ENCODE measurements at places on chromosomes 12 and 14.

DNA sequence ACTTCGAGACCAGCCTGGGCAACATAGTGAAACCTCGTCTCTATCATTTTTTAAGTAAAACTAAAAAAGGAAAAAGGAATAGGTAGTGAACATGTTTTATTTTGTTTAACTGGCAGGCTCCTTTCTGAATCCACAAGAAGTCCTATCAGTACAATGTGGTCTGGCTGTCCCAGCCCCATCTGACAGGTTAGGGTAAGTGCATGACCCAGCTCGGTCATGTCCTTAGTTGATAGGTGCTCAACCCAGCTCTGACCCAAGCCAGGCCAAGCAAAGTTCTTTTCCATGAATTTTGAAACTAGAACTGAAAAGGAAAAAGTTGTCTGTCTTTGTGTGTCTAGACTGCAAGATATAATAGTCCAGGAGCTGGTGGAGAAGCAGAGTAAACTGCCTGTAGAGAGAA is 4.7 kb upstream of the NRDE2 start:
- no peak for DNase-seq

DNA sequence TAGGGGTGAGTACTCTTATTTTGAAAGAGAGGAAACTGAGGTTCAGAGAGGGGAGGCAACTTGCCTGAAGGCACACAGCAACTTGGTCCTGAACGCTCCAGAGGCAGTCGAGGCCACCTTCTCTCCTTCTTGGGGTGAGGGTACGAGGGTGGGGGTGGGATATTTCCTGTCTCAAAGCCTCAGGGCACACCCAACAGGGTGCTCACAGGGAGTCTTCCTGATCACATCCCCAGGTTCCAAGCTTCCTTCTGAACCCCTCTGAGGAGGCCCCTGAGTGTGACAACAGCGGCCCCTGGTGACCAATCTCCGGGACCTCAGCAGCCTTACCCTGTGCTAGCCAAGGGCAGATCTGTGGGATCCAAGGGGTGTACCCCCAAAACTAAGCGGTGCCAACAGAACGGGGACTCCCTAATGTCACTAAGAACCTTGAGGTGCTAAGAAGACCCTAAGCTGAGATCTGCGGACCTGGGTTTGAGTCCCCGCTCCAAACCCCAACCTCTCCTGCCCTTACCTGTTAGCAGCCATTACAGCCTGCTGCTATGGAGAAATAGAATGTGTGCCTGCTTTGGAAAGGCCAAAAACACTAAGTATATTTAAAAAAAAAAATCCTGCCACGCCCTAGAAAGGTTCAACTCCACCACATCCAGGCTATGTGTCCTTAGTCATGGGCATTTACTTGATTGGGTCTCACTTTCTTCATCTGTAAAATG is 57.9 kb downstream of the TRPV4 start:
- peak; percentile 51 for DNase-seq

DNA sequence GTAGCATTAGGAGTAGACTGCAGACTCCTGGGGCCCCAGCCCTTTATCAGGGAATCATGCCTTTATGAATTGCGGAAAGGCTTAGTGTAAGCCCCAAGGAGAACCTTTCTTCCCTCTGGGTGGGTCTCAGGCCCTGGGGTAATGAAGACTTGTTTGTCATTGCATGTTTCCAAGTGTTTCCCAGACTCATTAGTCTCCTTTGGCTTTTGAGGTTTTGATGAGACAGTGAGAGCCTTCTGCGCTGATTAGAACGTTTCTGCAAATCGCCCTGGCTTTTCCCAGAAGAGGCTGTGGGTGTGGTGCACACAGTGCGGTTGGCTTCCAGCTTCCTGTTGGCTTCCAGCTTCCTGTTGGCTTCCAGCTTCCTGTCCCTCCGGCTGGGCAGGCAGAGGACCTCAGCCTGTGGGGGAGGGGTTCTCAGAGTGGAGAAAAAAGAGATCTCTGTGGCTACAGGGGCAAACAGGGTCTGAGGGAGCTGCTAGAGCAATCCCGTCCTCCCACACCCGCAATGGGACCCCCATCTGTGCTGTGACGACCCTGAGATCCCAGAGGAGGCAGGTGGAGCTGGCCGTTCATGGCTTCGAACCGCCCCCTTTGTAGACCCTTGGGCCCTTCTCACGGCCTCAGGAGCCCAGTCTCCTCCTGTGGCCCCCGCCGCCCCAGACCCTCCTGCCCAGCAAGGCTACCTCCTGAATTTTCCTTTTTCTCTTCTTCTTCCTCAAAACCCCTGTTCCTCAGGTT is 42.1 kb downstream of the GPR68 start:
- no peak for DNase-seq

DNA sequence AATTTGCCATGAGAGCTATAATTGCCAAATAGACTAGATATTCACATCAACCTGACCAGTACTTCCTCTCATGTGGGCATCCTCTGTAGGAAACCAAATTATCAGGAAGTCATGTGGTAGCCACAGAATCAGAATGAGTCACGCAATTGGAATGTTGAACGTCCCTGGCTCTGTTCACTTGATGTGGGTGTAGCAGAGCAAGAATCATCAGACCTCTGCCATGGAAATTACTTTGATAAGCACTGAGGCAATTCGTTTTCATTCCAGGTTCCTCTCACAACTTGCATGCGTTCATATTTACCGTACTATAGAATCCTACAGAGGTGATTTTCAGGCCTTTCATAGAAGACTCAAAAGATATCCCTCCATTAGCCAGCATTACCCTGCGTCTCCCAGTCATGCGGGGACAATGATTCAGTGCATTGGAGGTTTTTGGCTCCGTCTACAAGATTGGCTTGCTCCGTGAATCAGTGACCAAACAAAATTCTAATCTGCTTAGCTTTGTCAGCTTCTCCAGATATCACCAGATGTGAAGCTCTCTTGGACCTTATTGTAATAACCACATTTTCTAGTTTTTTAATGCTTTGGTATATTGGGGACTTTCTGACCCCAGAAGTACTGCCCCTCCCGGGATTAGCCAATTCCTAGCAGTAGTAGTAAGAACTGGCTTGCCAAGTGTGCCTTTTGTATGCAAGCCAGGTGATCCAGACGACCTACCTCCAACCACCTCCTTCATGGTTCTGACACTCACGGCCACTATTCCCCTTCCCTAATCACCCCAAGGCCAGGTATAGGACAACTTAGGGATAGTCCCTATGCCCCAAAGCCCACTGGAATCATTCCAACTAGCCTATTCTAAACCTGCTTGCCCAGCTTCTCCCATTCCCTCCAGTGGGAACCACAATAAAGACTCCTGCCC is 133.4 kb downstream of the KICS2 start:
- no peak for DNase-seq

- no peak for DNase-seq
Measured at GRCh38 chr14:64518229-64518628, 13.7 kb downstream of the ZBTB1 start.

GRCh38 chr14:89575386-89576061 is 158.5 kb upstream of the FOXN3 start:
- DNase-seq, result no peak

DNA sequence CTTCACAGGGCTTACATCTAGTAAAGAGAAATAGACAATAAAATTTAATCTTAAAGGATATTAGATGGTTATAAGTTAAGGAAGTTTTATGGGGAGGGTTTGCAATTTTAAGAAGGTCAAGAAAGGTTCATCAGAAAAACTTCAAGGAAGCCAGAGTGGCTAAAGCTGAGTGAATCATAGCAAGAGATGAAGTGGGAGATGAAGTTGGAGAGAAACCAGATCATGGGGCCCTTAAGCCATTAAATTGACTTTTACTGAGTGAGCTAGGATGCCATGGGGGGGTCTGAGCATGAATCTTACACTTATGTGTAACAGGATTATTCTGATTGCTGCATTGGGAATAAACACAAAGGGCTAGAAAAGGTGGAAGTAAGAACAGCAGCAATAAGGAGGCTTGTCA is 189.2 kb downstream of the LRIG3 start:
- DNase-seq, result no peak

DNA sequence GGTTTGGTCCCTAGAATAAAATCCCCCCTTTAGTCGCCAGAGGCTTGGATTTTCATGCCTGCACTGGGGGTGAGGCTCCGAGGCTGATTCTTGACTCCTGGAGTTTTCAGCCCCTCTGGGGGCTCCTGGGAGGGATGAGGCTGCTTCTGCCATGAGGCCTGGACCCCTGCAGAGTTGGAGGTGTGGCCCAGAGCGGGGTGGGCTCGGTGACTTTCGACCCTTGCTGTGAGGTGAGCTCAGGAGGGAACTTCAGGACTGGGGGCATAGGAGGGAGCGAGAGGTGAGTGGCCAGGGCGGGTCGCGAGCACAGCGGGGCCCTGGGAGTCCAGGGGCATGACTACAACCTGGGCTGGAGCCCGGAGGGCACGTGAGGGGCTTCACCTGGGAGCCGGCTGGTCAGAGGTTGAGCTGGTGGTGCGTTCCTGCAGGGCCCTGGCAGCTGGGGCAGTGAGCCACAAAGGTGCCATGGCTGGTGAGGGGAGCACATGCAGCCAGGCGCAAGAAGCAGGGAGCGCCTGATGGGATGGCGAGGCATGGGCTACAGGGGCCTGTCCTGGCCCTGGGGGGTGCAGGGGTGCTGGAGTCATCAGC is 168.2 kb downstream of the KIF26A start:
- DNase-seq, result no peak

DNA sequence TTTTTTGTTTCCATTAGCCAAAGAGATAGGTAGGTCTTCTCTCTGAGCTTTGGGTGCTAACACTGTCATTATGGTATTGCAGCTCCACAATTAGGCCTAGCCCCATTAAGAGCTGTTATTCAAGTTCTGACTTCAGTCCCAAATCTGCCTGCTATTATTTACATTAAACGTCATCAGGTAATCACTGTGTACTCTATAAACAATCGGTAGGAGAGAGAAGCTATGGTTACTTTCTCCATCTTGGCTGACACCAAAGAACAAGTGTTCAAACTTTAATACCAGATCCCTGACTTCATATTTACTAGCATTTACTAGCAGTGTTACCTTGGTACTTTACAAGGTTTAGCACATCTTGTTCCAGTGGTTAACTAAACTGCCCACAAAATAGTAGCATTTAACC is 305.1 kb upstream of the GARIN2 start:
- DNase-seq, result no peak

GRCh38 chr12:76031081-76031413 is 529 bp downstream of the PHLDA1 start:
- no peak for DNase-seq

DNA sequence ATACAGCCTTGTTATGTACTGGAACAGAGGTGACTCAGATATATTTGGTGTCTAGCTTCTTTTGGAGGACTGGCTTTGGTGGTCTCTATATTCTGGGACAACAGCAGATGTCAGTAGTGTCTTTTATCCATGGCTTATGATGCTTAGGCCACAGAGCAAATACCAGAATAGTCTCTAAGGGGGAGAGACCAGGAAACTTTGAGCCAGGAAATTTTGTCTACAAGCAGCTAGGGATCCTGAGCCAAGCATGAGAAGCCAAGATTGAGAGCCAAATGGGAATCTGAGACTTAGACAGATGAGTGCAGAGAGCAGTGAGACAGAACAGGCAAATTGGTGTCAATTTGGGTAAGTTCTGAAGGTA is 28.4 kb upstream of the PTPRR start:
- DNase-seq, result no peak

- no peak for DNase-seq
Measured at GRCh38 chr12:29944269-29945000, 160.7 kb upstream of the TMTC1 start.

DNA sequence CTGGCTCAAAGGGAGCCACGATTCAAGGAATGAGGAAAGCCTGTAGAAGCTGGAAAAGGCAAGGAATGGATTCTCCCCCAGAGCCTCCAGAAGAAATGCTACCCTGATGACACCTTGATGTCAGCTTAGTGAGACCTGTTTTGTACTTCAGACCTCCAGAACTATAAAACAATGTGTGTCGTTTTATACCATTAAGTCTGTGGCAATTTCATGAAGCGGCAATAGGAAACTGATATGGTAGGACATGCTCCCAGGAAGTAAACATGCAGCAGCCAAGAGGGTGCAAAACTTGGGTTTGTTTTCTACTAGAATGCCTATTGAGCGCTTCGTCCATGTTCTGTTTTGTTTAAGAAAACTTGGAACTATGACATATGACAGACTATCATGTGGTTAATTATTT is 2.5 kb upstream of the APOBEC1 start:
- DNase-seq, result no peak

GRCh38 chr14:64717870-64718269 is 13.6 kb downstream of the PLEKHG3 start:
- DNase-seq, result no peak

DNA sequence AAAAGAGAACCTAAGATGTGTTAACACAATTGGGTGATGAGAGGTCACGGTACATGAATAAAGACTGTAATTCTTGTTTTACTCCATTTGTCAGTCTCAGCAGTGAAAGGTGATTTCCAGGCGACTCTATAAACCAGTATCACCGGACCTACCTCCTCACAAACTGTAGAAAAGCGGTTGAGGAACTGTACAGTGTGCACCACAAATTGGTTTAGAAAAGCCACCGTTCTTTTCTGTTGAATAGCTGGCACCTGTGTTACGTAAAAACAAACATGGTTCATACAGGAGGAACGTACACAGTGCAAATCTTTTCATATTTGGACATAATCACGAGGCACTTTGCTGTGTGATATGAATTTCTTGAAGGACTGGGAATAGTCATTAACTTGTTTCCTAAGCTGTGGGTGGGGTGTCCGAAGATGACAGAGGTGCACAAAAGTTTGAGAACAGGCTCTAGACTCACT is 663 bp downstream of the WASHC3 start:
- peak; percentile 48 for DNase-seq

DNA sequence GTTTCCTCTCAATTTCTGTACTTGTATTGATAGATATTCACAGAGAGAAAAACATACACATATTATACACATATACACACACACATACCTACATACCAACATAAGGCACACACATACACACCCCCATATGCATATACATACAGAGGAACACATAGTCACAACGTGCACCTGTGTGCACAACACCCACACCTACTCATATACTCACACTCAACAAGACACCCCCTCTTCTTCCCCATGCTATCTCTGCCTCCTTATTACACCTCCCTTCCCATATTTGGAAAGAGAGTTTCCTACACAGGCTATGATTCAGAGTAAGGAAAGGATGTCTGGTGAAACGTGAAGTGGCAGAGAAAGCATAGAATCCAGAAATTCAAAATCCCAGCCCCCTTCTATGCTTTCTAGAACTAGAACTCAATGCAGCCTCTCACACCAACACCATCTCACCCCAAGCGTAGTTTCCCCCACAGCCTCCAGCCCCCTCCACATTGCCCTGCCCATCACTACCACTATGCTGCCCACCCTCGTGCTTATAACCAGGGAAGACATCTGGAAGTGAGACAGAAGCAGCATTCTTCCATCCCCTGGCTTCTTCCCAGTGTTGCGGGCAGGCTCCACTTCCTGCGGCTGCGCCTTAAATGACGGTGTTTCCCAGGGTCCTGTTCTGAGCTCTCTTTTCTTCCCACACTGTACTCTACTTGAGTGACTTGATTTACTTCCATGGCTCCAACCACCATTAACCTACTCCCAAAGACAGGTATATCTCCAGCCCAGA is 2.4 kb downstream of the RNASE8 start:
- DNase-seq, result no peak
